Activated CD4-positive, alpha-beta T cell treated with anti-CD3 and anti-CD28 coated beads for 36 hours (primary cell): ENCODE measurements at places on chromosomes 6 and 20. TPM values are rescaled to one million over a fixed set of nuclear protein-coding genes. Genes with fewer than 3 reads are reported as not detected.

GRCh38 chr6:157471895-157472686 lies 91.1 kb downstream of the ZDHHC14 start:
- no peak for DNase-seq

The TBXT gene
- total RNA-seq = not detected

The ZC2HC1B gene
- not detected for total RNA-seq

GRCh38 chr6:42512579-42512978 lies 51.2 kb upstream of the UBR2 start:
- no peak for DNase-seq

DNA sequence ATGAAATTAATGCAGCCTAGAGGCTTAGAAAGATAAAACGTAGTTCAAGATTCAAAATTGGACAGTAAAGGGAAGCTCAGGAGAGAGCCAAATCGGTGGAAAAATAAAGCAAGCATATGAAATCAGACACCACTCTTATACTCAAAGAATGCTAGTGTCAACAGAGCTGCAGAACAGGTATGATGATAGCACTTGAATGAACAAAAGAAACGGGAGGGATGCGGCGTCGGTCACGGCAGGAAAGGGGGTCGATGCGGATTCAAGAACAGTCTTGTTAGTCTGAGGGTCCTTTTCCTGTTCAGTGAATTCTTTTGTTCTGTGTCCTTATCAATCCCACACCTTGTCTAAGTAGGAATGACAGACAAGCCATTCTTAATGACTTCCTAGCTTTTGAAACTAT lies 114.4 kb downstream of the FOXC1 start:
- DNase-seq = no peak

- DNase-seq = no peak
Measured at GRCh38 chr6:109229536-109229935, 134.2 kb downstream of the CEP57L1 start.

GRCh38 chr6:168182908-168183612 lies 104.0 kb upstream of the FRMD1 start:
- no peak for DNase-seq

The SPATS1 gene
- total RNA-seq = not detected

DNA sequence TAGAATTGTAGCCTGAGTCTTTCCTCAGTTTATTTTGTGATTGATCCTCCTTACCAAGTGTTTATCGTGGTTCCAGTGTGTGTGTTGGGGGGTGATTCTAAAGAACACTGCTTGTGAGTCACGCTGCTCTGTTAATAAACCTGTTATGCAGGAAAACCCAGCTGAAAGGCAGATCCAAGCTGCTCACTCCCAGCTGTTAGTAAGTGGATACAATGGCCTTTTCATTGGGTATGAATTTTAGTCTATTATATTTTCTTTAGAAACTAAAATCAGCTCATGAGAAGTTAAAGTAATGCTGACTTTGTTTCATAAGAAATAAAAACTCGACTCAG lies 12.2 kb upstream of the DSTN start:
- DNase-seq = no peak

GRCh38 chr6:42766163-42766670 lies 15.6 kb upstream of the BICRAL start:
- no peak for DNase-seq

The BTNL2 gene
- total RNA-seq = not detected

DNA sequence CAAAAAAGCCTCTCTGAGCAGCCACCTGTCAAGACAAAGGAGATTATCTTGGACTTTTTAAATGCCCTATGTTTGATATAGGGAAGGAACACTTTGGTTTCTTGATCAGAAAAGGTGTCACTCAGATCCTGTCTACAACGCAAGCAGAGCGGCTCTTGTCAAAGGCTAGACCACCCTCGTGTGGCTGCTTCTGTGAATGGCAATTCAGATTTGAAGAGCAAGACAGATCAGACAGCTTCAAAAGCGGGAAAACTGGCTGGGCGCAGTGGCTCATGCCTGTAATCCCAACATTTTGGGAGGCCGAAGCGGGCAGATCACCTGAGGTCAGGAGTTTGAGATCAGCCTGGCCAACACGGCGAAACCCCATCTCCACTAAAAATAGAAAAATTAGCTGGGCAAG lies 10.1 kb upstream of the NXT1 start:
- peak; percentile 61 for DNase-seq

The ENPP5 gene
- total RNA-seq = 0.16 TPM

DNA sequence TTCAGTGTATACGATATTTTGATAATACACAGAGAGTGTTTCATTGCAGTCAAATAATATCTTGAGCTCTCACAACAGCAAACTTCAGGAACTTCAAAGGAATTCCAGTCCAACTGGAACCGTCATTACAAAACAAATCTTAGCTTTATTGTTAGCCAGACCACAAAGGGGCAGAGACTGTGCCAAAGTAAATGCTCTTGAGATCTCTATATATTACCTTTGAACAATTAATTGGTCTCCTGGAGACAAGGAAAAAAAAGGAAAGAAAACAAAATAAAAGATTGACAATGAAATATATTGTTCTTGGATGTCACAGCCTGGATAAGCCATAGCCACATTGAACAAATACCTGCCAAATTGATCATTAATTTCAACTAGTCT lies 70.0 kb downstream of the FOXC1 start:
- no peak for DNase-seq

GRCh38 chr6:4612636-4613171 lies 163.5 kb upstream of the CDYL start:
- DNase-seq = no peak

GRCh38 chr6:40755046-40755681 lies 168.0 kb upstream of the LRFN2 start:
- DNase-seq = peak; percentile 13

GRCh38 chr20:40359131-40359912 lies 329.7 kb downstream of the MAFB start:
- no peak for DNase-seq

The WFDC12 gene
- not detected for total RNA-seq

GRCh38 chr20:23164176-23164601 lies 78.1 kb upstream of the CD93 start:
- DNase-seq = no peak

- no peak for DNase-seq
Measured at GRCh38 chr20:24608926-24609667, 139.7 kb downstream of the SYNDIG1 start.

GRCh38 chr6:136950436-136951126 lies 28.5 kb downstream of the SLC35D3 start:
- no peak for DNase-seq

- no peak for DNase-seq
Measured at GRCh38 chr20:37526238-37526838, 1.3 kb downstream of the BLCAP start.

The C6orf47 gene
- total RNA-seq = 10.1 TPM

The PTK7 gene
- total RNA-seq = 4.1 TPM

GRCh38 chr6:20028143-20028542 lies 184.1 kb downstream of the MBOAT1 start:
- DNase-seq = no peak

GRCh38 chr6:144064402-144065212 lies 30.8 kb downstream of the SF3B5 start:
- DNase-seq = peak; percentile 89

GRCh38 chr6:19860235-19860877 lies 23.2 kb downstream of the ID4 start:
- no peak for DNase-seq

- no peak for DNase-seq
Measured at GRCh38 chr6:153958860-153959259, 80.2 kb upstream of the OPRM1 start.

DNA sequence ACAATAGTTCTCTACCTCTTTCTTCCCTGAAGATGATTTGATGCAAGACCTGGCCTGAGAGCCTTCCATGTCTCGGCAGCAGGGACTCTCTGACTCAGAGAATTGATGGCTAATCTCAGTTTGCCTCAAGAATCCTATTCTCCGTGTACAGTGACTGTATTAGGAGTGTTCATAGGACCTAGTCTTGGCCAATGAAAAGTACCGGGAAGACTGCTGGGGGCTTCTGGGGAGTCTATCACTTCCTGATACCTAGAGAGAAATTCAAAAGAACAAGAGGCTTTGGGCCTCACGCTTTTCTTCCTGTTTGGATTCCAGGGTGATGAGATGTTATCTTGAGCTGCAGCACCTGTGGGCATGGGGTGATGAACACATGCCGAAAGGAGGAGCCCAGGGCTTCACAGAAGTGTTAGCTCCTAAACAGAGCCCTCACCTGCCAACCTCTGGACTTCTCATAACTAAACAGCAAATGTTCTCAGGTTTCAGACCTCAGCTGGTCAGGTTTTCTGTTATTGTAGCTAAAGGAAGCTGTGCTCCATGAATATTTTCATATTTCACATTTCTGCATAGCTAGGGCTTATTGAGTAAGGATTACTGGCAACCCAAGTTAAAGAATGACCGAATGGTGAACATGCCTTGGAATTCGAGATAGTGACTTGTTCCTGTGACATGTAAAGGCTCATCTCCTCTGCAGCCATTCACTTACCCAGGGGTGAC lies 323.1 kb upstream of the AGPAT4 start:
- no peak for DNase-seq

DNA sequence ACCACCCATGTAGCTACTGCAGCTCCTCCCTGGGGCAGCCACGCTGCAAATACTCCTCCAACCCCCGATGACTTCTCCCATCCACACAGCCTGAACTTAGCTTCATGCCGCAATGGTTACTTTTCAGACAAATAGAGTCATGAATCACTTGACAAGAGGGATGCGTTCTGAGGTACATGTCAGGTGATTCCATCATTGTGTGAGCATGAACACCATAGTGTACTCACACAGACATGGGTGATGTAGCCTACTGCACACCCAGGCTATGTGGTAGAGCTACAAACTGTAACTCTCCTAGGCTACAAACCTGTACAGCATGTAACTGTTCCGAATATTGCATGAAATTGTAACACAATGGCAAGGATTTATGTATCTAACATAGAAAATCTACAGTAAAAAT lies 298.5 kb upstream of the SLC35B3 start:
- DNase-seq = no peak

DNA sequence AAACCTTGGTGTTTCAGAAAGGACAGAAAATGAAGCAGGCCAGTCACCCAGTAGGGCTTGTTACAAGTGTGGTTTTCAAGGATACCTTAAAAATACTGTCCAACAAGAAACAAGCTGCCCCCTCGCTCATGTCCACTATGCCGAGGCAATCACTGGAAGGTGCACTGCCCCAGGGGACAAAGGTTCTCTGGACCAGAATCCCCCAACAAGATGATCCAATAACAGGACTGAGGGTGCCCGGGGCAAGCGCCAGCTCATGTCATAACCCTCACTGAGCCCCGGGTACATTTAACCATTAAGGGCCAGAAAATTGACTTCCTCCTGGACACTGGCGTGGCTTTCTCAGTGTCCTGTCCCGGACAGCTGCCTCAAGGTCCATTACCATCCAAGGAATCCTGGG lies 6.6 kb upstream of the NT5DC1 start:
- no peak for DNase-seq

The PDE10A gene
- total RNA-seq = not detected

GRCh38 chr6:105894556-105894955 lies 191.6 kb upstream of the PRDM1 start:
- DNase-seq = no peak

GRCh38 chr6:160253714-160254113 lies 4.9 kb downstream of the SLC22A2 start:
- no peak for DNase-seq

The ZBTB2 gene
- total RNA-seq = 19.3 TPM

The EMILIN3 gene
- 0.05 TPM for total RNA-seq

The FAM83C gene
- total RNA-seq = not detected

GRCh38 chr6:155517294-155517693 lies 61.7 kb upstream of the NOX3 start:
- DNase-seq = no peak

- no peak for DNase-seq
Measured at GRCh38 chr6:8888468-8888867, 453.1 kb upstream of the SLC35B3 start.

The OR10C1 gene
- not detected for total RNA-seq
